Naive thymus-derived CD4-positive, alpha-beta T cell (primary cell): ENCODE measurements at places on chromosomes 12 and 14.

DNA sequence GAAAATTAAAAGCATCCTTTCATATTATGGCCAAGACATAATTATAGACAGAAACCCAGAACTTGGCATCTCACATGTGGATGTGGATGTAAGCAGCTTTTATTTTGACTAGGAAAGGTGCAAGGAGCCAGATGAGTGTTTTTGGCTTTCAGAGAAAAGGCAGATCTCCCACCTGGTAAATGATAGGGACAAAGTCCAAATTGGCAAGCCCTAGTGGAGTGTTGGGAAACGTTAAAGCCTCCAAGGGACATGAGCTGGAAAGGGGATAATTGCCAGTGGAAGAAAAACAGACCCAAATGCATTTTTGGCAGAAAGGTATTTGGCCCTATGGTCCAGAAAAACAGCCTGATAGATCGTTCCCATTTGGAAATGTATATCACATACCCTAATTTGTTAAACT lies 60.1 kb downstream of the KLHL28 start:
- peaks cover 13% of the 10 kb centered on the region for H3K4me1 ChIP-seq
- H3K36me3 ChIP-seq = no peaks in the 10 kb centered on the region
- no peak overlapping the region for H3K27ac ChIP-seq

- no peaks in the 10 kb centered on the region for H3K36me3 ChIP-seq
- H3K27ac ChIP-seq = no peak overlapping the region
- H3K4me1 ChIP-seq = no peaks in the 10 kb centered on the region
These were observed 7.7 kb downstream of the GPR33 start for GRCh38 chr14:31480156-31480555.

DNA sequence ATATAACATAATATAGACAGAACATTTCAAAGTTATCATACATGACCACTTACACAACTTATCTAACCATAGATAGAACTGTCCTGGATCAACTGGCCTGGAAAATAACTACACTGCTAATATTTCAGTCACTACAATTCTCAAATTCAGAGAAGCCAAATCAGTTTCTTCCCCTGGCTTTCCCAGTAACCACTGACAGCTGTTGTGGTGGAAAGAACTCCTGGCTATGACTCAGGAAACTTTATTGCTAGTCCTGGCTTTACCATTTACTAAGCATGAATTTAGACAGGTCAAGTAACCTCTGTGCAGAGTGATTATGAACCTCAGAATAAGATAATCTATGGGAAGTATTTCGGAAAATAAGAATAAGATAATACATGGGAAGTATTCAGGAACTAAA lies 244.9 kb upstream of the DIO2 start:
- DNase-seq = no peak
- no peak overlapping the region for H3K4me3 ChIP-seq
- H3K4me1 ChIP-seq = no peaks in the 10 kb centered on the region
- no peaks in the 10 kb centered on the region for H3K36me3 ChIP-seq

GRCh38 chr12:53227341-53227740 lies 4.7 kb downstream of the RARG start:
- no peak overlapping the region for H3K4me3 ChIP-seq
- no peaks in the 10 kb centered on the region for H3K27me3 ChIP-seq
- no peak overlapping the region for H3K27ac ChIP-seq
- DNase-seq = no peak
- H3K4me1 ChIP-seq = peaks cover 38% of the 10 kb centered on the region
- no peaks in the 10 kb centered on the region for H3K36me3 ChIP-seq

DNA sequence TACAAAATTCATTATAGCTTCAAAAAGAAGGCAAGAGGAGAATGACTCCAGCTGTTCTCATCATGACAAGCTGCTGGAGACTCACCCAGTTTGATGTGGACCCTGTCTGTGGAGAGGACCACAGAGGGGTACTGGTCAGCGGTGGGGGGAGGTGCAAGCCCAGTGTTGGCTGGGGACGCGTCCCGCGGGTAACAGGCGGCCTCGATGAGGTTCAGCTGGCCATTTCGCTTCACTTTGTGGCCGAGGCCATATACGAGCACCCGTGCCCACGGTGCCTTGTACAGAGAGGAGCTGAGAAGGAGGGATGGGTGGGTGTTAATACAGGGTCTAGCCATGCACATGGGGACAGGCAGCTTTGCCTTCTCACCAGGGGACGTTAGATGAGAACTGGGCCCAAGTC lies 67.1 kb downstream of the TRAFD1 start:
- no peaks in the 10 kb centered on the region for H3K4me1 ChIP-seq
- no peak for DNase-seq
- no peak overlapping the region for H3K4me3 ChIP-seq
- peaks cover 53% of the 10 kb centered on the region for H3K36me3 ChIP-seq

- H3K4me1 ChIP-seq = peaks cover 24% of the 10 kb centered on the region
- no peaks in the 10 kb centered on the region for H3K27me3 ChIP-seq
- no peak for DNase-seq
- peak overlapping the region; percentile 56 for H3K27ac ChIP-seq
These were observed 399 bp downstream of the NCAPD2 start for GRCh38 chr12:6494258-6494743.

DNA sequence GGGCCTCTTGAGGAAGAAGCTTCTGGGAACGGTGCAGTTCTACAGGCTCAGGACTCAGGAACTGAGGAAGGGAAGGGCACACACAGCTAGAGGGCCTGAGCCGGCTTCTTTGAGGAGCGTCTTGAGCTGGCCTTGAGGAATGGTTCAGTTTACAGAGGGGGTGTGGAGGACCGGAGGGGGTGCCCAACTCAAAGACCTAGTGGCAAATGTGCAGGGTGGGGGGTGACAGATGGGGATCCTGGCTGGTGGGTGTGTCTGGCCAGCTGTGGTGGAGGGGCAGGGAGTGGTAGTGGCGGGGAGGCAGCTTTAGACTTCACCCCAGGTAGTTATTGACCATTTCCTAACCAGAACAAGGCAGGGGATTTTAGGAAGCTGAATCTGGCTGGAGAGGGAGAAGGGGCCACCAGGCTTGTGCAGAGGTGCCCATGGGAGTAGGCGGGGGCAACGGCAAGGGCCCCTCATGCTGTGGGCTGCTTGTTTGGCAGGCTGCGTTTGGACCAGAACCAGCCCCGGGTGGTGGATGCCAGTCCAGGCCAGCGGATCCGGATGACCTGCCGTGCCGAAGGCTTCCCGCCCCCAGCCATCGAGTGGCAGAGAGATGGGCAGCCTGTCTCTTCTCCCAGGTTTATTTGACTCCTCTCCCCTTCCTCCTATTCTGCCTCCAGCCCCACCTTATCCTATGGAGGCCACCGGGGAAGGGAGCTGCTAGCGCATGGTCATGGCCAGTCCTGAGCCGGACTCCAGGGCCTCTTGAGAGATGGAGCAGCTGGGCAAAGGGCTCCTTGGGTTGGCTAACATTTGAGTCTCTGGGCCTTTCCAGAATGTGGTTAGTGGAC lies 27.8 kb downstream of the PAPLN start:
- H3K4me3 ChIP-seq = no peak overlapping the region
- H3K4me1 ChIP-seq = no peaks in the 10 kb centered on the region
- H3K27me3 ChIP-seq = no peaks in the 10 kb centered on the region
- no peak for DNase-seq
- H3K36me3 ChIP-seq = no peaks in the 10 kb centered on the region
